ENCODE measurements at places on chromosomes 6 and 20.

DNA sequence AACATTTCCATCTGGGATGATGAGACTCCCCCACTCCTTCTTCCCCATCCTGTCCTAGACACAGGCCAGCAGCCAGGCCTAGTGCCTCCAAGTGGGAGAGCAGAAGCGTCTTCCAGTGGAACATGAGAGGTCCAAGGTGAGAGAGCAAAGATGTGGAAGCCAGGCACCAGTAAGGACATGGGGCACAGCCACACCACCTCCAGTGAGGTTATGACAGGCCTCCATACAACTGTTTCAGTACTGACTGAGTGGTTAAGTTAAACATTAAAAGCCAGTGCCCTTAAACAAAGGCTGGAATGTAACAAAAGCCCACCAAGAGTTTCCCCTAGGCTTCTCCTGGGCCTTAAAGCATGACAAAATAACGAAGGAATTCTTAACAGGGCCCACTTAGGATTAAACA lies 5.3 kb downstream of the ZBTB24 start:
- DNase-seq, result no peak

DNA sequence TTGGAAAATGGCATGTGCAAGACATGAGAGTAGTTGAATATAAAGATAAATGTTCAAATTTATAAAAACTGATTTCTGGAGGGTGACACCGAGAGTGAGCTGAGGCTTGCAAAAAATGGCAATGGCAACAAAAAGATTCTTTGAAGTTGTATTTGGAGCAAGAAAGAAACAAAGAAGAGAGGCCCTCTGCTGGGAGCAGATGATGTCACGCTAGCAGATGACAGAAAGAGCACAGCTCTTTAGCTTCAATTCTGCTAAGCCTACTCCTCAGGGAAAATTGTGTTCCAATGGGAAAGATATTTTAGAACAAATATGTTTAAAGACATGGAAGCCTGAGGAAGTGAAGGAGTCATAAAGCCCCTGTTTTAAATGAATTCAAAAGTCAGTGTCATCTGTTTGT lies 125.3 kb upstream of the NOX3 start:
- DNase-seq, result no peak

- no peak for DNase-seq
These were observed 293.2 kb downstream of the NRN1 start for GRCh38 chr6:5713519-5713918.

DNA sequence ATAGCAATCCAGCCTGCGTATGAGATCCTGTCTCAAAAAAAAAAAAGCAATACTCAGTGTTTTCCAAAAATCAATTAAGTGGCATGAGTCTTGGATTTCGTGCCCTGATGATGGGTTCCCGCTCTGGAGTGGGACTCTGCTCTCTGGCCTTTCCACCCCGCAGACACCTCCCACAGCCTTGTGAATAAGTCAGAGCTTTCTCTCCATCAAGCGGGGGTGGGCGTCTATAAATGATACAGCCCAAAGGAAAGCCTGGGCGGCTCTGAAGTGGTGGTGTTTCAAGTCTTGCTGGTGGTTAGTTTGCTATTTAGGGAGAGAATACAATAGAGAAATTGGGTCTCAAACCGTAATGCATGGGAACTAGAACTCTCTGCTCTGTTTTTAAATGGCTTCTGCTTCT lies 52.5 kb upstream of the TAGAP start:
- peak; percentile 61 for DNase-seq

- DNase-seq, result no peak
These were observed 46.8 kb upstream of the RREB1 start for GRCh38 chr6:7060769-7061516.

GRCh38 chr20:34703424-34704176 lies 544 bp upstream of the TP53INP2 start:
- no peak for DNase-seq

Data from stimulated activated CD4-positive, alpha-beta T cell treated with anti-CD3 and anti-CD28 coated beads, Interleukin-4, amount 100 ng/mL, for 4 hours (primary cell).